ENCODE measurements at places on chromosomes 3 and 15.

DNA sequence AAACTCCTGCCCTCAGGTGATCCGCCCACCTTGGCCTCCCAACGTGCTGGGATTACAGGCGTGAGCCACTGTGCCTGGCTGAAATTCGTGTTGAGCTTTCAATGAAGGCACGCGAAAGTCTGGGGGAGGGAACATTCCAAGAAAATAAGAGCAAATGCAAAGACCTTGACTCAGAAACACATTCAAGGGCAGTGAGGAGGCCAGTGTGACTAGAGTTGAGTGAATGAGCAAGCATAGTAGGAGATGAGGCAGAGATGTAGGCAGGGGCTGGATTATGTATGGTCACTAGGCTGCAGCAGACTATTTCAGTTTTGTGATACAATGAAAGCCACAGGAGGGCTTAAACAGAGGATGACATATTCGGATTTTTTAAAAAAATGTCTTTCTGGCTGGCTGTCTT is 67.0 kb downstream of the SCN11A start:
- DNase-seq: no peak

GRCh38 chr15:55824857-55825613 is 82.1 kb upstream of the PRTG start:
- DNase-seq: no peak

DNA sequence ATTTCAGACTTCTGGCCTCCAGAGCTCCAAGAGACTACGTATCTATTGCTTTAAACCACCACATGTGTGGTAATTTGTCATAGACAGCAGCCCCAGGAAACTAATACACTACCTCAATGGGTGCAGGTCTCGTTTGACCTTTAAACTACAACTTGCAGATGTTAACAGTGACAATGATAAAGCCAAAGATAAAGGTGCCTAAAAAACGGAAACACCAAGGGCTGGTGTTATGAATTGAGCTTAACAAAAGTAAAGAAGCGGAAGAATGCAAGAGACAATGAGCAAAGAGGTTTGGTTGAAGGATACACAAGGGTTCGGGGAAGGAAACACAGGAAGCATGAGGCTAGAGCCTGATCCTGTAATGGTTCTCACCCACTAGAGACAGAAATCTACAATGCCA is 50.8 kb downstream of the RFTN1 start:
- no peak for DNase-seq

DNA sequence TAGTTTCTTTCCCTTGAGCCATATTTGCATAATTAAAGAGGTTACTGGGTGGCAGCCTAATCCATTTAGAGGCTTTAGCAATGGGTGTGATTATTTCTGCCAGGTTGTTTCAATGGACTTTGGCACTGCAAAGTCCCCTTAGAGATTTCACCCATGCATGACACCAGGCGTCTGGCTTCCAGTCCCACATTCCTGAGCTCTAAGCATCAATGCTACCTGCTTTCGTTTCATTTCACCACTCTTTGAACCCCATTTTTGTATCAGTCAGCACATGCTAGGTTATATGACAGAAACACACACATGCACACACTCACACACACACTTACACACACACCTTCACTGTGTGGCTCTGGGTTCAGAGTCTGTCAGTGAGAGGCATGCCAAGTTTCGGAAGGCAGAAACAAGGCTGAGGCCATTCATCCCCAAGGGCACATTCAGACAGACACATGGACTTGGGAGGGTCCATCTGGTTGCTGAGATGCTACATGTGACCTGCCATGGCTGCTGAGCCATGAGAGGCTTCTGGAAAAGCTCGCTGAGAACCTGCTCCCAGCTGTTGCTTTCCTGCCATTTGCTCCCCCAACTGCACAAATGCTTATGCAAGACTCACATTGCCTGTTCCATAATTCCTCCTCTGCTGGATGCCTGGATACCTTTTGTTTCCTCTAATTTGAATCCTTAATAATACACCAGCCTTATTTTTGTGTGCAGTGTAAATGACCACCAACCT is 354.1 kb downstream of the GABRG3 start:
- no peak for DNase-seq

GRCh38 chr3:63557912-63558311 is 94.6 kb upstream of the SNTN start:
- DNase-seq: peak; percentile 4

- DNase-seq: peak; percentile 20
Measured at GRCh38 chr3:114011059-114011797, 45.1 kb downstream of the CCDC191 start.

GRCh38 chr15:98455904-98456303 is 192.4 kb upstream of the IGF1R start:
- DNase-seq: no peak
